ENCODE measurements at places on chromosomes 16 and 17. TPM values are rescaled to one million over a fixed set of nuclear protein-coding genes. Genes with fewer than 3 reads are reported as not detected.

GRCh38 chr16:81786868-81787267 is 7.8 kb downstream of the PLCG2 start:
- no peaks in the 10 kb centered on the region for H3K36me3 ChIP-seq
- H3K4me1 ChIP-seq, result no peaks in the 10 kb centered on the region

DNA sequence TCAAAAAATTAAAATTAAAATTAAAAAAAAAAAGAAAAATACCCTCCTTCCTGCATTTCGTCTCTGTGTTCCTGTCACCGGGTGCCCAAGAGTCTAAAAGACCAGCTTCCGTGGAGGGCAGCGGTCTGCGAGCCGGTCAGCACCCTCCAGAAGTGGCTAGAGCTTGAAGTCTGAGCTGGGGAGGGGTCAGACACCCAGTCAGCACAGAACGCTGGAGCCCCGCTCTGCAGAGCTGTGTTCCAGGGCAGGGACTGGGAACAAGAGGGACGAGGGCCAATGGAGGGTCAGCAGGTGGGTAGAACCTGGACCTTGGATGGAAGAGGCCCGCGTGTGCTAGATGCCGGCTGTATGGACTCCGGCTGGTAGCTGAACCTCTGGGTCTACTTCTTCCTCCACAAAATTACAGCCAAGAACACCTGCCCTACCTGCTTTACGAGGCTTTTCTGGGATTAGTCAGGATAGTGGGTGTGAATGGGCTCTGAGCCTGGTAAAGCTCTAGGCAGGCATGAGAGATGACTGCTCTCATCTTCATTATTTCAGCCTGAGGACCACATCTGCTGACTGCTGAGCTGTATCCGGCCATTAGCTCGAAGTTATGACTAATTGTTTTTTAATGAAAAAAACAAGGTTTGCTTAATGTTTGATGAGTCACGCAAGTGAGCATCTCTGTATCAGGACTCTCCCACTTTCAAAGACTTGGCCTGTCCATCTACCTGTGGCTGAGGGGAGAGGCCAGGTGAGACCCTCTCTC is 5.9 kb downstream of the TRPV1 start:
- no peak overlapping the region for H3K27ac ChIP-seq
- DNase-seq, result no peak
- no peaks in the 10 kb centered on the region for H3K27me3 ChIP-seq
- H3K4me1 ChIP-seq, result no peaks in the 10 kb centered on the region
- H3K4me3 ChIP-seq, result no peak overlapping the region

Gene TNFRSF13B
- not detected for total RNA-seq

DNA sequence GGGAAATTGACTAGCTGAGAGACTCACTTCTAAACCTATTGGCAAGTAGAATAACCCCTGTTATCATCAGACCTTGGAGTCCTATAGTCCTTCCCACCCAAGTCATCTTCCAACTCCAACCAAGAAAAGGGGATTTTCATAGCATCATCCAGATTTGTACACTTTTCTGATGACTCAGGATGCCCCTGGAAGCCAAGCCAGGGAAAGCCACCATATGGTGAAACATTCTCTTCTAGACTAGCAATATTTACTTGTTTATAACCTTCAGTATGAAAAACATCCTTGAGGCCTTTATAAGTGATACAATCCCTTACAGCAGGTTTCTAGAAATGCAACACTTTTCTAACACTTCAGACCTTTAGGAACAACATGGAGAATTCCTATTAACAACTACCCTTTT is 618.8 kb upstream of the CDH11 start:
- no peaks in the 10 kb centered on the region for H3K36me3 ChIP-seq
- no peak overlapping the region for H3K27ac ChIP-seq
- H3K4me3 ChIP-seq, result no peak overlapping the region
- DNase-seq, result no peak
- no peaks in the 10 kb centered on the region for H3K27me3 ChIP-seq

- H3K27me3 ChIP-seq, result no peaks in the 10 kb centered on the region
- H3K36me3 ChIP-seq, result no peaks in the 10 kb centered on the region
- H3K4me3 ChIP-seq, result no peak overlapping the region
- peak; percentile 80 for DNase-seq
- peaks cover 6% of the 10 kb centered on the region for H3K4me1 ChIP-seq
- H3K27ac ChIP-seq, result no peak overlapping the region
These were observed 11.5 kb upstream of the FOXN1 start for GRCh38 chr17:28494445-28495188.

DNA sequence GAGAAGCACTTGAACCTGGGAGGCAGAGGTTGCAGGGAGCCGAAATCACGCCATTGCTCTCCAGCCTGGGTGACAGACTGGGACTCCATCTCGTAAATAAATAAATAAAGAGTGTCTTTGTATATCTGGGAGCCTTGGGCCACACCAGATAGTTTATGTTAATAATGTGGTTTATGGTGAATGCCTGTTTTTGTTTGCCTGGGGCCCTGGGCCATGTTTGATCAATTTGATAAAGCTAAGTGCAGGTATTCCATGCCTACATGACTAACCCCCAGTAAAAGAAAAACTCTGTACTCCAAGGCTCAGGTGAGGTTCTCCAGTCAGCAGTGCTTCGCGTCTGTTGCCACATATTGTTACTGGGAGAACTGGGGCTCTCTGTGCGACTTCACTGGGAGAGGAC is 15.1 kb downstream of the SCIMP start:
- no peak overlapping the region for H3K27ac ChIP-seq
- no peaks in the 10 kb centered on the region for H3K27me3 ChIP-seq
- no peak overlapping the region for H3K4me3 ChIP-seq
- no peak for DNase-seq

GRCh38 chr17:77036841-77037381 is 103.9 kb upstream of the SEC14L1 start:
- peak; percentile 31 for DNase-seq
- no peak overlapping the region for H3K27ac ChIP-seq
- H3K36me3 ChIP-seq, result no peaks in the 10 kb centered on the region
